Natural killer cell treated with Interleukin-12 subunit alpha and Interleukin-12 subunit beta and Interleukin-15 and Interleukin-18, amount 100 ng/mL, for 72 hours (primary cell): ENCODE measurements at places on chromosomes 1 and 21.

GRCh38 chr1:119902775-119903442 is 6.6 kb upstream of the ADAM30 start:
- no peak for DNase-seq

GRCh38 chr1:214404571-214405213 is 123.7 kb downstream of the SMYD2 start:
- no peak for DNase-seq

GRCh38 chr1:212364985-212365384 is 49.7 kb downstream of the PACC1 start:
- DNase-seq, result no peak

DNA sequence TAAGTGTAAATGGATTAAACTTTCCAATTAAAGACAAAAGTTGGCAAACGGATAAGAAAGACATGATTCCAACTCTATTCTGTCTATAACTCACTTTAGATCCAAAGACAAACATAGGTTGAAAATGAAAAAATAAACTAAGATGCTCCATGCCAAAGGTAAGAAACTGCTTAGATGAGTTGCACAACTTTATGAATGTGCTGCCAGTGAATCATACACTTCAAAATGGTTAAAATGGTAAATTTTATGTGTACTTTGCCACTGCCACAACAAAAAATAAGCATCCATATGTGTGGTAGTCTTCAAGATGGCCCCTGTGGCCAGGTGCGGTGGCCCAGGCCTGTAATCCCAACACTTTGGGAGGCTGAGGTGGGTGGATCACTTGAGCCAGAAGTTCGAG is 45.0 kb downstream of the NSL1 start:
- no peak for DNase-seq

- DNase-seq, result no peak
These were observed 17.8 kb upstream of the HSD17B7 start for GRCh38 chr1:162772571-162773154.

- DNase-seq, result peak; percentile 65
These were observed 165.9 kb downstream of the SDCCAG8 start for GRCh38 chr1:243421784-243422183.
